Stimulated activated CD8-positive, alpha-beta memory T cell treated with anti-CD3 and anti-CD28 coated beads, Interleukin-4, amount 100 ng/mL, for 4 hours (primary cell): ENCODE measurements at places on chromosomes 2 and 18.

- no peak for DNase-seq
Measured at GRCh38 chr2:101251844-101252407, 760 bp upstream of the CNOT11 start.

DNA sequence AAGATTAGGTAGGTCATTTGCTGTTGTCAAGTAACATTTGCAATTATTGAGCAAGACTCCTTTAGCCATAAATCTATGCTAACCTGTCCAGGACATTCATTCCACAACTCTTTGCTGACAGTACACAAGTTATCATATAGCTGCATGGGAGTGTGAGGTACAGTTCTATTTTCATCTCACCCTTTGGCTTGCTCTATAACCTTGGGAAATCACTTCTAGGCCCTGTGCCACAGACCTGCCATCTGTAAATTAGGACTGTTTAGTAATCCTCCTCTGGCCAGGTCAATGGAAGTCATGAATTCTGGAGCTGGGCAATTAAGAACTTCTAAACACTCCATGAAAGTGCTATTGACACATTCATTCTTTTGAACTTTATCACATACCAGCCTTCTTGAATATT, 34.6 kb upstream of the PAIP2B start:
- DNase-seq: no peak

- DNase-seq: no peak
Measured at GRCh38 chr2:23419171-23420090, 34.5 kb downstream of the KLHL29 start.

DNA sequence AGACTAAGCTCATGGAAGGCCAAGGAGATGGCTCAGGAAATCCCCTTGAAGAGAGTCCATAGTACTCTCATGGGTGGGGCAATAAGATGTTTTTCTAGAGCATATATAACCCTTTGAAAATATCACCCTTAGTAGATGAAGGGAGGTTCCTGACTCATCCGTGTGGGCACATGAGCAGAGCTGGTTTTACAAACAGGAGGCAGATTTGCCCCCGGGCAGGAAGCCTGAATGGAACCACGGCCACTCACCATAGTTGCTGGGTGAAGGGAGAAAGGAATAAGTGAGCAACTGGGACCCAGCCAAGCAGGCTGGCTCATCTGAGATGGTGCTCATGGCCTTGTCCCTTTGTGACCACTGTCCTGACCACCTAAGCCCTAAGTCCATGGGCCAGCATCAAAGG, 29.0 kb upstream of the MAPRE3 start:
- DNase-seq: no peak

DNA sequence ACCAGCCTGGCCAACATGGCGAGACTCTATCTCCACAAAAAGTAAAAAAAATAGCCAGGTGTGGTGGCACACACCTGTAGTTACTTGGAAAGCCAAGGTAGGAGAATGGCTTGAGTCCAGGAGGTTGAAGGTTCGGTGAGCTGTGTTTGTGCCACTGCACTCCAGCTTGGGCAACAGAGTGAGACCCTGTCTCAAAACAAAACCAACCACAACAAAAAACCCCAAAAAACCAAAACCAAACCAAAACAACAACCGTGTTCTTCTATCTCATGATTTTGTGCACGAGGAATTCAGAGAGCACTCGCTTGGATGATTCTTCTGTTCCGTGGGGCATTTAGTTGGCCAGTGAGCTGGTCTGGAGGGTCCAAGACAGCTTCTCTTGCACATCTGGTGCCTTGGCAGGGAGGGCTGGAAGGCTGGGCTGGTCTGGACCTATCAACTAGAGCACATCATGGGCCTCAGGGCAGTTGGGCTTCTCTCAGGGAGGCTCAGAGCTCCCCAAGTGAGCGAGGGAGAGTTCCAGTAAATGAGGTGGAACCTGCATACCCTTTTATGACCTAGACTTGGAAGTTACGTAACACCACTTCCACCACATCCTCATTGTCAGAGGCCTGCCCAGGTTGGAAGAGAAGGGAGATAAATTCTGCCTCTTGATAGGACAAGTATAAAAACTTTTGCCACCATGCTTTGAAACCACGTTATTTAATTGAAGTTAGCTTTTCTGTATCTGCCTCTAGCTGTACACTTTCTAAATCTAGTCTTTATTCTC, 25.2 kb downstream of the SIX2 start:
- DNase-seq: no peak

- no peak for DNase-seq
Measured at GRCh38 chr2:237118561-237119155, 33.0 kb downstream of the COPS8 start.

- DNase-seq: no peak
Measured at GRCh38 chr2:182319556-182320505, 107.0 kb downstream of the PDE1A start.

- DNase-seq: no peak
Measured at GRCh38 chr2:177063331-177063730, 149.3 kb upstream of the HNRNPA3 start.

DNA sequence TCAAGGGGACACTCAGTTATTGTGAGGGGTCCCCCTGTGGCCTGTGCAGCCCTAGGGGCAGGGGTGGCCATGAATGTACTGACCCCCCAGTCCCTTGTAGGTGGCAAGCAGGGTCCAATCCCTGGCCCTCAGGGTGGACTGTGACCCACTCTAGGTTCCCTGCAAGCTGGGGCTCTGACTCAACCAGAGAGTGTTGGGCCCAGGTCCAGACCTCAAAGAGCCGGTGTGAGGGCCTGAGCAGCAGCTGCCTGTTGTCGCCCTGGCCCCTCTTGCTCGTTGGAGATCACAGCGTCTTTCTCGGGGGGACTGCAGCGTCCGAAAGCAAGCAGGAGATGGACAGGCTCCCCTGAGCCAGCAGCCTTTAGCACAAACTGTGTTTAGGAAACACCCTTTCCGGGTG, 66.8 kb upstream of the ATG16L1 start:
- DNase-seq: no peak

DNA sequence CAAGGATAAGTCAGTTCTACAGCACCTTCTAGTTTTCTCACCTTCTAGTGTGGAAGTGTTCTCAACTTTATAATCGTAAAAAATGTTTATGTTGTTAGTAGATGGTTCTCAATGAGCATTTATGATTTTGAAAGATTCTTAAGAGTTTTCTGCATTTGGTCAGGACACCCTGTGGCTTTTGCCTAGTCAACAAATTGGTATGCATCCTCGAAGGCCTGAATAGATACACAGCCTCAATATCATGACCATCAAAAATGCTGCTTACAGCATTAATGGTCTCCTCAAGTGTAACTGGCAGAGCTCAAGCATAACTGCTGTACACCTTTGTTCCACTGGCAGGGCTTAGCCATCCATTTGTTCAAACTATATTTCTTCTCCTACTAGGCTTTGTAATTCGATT, 96.7 kb downstream of the CRACDL start:
- DNase-seq: no peak

DNA sequence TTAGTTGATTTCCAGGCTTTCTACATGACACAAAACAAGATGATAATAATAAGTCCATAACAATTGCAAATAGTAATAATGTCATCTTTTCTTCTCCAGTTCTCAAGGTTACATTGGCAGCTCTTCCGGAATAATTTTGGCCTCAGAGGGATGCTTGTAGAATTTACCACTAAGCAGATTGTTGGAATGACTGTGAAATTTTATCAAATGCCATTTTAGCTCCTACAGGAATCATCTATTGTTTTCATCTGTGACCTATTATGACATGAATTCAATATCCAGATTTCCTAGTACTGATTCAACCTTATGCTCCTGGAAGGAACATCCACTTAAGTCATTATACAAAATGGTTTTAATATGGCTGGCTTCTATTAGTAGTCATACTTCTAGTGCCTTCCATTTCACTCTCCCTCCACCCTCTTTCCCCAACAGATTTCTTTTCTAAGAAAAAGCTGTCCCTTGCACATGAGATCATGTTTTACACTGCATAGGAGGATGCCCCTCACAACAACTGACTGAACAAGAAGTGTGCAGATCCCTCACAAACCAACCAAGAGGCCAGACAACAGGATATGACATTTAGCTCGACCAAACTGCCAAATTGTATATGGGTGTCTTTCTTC, 200.0 kb downstream of the DNER start:
- DNase-seq: no peak

DNA sequence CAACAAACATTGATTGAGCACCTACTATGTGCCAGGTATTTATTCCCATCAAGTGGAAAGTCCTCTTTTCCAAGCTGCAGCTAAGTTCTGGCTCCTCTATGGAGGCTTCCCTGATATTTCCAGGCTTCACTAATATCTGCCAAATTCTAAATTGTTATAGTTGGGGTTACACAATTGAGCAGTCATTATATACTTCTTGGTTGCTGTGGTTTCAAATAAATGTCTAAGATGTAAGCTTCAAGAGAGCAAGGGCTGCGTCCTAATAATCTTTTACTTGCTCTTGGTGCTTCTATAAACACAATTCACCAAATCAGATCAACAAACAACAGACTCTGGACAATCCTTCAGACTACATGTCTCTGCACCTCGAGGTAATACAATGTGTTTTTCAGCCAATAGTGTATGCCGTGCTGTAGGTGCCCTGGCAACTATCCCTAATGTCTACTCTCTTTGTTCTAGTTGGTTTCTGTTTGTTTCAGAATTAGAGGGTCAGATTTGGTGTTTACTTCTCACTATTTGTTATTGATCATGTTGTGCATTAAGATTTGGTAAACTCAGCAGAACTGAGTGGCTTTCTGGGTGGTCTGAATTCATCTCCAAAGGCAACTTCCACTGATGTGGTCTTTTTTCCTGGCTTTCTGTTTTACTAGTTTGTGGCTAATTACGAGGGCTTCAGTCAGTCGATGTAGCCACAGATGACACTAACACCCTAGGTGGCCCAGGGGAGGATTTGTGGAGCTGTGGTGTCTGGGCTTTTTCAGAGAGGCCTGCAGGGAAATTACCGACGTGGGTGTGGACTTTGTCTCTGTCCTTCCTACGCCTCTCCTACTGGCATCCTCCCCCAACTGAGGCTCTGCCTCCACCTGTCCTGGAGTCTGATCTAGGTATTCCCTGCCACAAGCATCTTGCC, 50.4 kb downstream of the CDCA7 start:
- DNase-seq: no peak

DNA sequence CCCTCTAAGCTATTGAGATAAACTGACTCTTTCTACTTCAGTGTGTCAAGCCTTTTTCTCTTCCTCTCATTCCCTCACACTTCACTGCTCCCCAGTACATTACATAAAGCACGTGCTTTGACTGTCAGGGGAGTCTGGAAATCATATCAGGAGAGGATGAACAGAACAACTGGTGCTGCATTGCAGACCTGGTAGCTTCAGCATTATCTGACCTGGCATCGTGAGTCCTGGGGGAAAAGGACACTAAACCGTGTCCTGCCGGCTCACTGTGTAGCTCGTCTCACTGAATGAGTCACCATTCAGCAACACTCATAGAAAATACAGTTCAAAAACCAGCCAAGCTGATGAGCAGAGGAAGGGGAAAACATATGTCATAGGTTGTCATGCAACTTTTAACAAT, 108.5 kb upstream of the UNC80 start:
- no peak for DNase-seq

- no peak for DNase-seq
Measured at GRCh38 chr2:113124181-113124961, 3.0 kb upstream of the IL1RN start.

DNA sequence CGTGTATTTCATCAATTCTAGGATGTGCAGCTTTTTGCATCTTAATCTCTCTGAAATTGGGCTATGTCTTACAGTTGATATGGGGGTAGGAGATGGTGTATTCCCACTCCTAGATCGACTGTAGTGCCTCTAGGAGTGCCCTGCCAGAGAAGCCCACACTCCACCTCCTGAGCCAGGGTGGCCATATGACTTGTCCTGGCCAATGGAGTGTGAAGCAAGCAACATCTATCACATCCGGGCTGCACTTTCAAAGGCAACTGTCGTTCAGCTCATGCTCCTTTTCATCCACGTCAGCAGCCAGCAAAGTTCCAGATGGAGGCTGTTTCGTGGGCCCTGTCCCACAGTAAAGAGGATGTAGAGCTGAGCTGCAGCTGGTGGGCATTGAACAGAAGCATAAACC, 149.4 kb upstream of the SLC1A4 start:
- no peak for DNase-seq
